NCI-H2171 (cell line): ENCODE measurements at places on chromosomes 4 and X.

- DNase-seq = no peak
These were observed 204.0 kb downstream of the CHIC1 start for GRCh38 chrX:73767017-73767416.

- DNase-seq = no peak
These were observed 60.6 kb upstream of the PAGE5 start for GRCh38 chrX:55159551-55159950.

DNA sequence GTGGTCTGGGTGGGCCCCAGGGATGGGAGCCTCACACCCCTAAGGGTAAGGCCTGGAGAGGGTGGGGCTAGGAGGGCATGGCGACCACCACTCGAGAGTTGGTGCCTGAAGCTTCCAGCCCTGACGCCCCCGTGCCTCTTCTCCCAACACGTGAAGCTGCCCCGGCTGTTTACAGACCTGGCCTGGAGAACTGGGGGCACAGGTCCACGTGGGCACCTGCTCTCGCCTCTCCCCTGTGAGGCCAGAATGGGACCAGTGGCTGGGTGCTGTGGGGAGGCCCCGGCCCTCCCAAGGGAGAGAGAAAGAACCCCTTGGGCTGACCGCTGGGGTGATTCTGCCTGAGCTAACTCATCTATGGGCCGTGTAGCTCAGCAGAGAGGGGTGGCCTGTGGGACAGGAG, 15.5 kb downstream of the NAT8L start:
- no peak for DNase-seq

- no peak for DNase-seq
These were observed 8.4 kb upstream of the CBR4 start for GRCh38 chr4:169018406-169018805.

DNA sequence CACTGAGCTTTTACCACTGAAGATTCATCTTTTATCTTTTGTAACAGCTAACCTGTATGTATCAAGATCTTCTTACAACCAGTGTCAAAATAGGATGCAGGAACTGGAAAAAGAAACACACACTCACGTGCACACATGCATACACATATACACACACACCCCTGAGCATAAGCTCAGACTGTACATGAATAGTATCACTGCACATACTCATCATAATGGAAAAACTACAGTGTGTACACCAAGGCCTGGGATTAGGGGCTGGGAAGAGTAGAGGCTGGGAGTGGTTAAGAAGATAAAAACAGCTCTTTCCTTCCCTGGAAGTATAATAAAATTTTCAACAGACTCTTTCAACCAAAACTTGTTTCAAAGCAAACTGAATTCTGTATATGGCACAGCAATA, 73.4 kb downstream of the RELL1 start:
- DNase-seq = no peak

DNA sequence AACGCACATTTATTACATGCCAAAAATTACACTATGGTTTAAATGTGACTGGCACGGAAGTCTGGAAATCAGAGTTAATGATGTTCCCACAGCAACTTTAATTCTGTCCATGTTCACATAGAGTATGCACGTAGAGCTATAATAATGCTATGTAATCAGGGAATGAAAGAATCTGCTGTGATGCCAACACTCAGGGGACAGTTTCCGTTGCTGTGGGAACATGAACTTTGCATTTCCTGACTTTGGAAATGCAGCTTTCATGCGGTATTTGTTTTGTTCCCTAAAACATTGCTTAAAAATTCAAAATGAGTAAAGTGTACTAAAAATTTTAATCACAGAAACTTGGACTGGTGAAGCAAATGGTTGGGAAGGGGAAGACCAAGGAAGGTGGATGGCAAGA, 65.7 kb downstream of the MAGEA1 start:
- no peak for DNase-seq

- DNase-seq = no peak
These were observed 410 bp downstream of the GNL3L start for GRCh38 chrX:54530357-54530900.

DNA sequence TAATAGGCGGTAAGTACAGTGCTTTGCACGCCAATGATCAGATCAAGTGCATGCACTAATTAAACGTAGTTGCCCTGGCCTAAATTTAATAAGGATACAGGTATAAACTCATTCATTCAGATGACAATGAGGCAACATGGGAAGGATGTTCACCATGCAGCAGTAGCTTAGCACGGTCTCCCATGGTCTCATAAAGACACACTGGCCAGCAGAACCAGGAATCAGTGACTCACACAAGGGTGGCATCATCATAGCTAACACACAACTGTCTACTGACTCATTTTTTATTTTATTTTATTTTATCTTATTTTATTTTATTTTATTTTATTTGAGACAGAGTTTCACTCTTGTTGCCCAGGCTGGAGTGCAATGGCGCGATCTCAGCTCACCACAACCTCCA, 42.7 kb downstream of the TMEM156 start:
- DNase-seq = no peak

DNA sequence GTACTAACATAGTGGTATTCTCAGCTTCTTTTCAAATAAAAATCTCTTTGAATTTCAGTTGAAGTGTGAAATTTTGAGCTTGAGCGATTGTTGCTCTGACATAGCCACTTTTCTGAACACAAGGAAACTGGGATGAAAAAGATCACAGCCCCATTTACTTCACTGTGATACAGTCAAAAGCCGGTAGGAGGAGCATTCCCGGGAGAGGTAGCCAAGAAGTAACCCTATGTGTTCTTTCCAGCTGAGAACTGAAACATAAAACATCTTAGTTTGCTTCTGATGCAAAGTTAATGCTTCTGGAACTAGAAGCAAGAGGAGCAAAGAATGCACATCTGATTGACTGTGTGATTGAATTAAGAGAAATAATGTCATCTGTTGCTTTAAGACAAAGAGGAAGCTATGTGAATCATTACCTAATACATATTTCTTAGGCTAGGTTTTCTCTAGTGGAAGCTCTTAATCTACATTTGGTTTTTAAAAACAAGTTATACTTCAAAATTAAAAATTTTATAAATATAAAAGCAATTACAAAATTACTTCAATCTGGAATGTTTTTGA, 88.3 kb upstream of the UNC5C start:
- DNase-seq = peak; percentile 0

- DNase-seq = no peak
These were observed 13.6 kb upstream of the MAGED4B start for GRCh38 chrX:52082578-52082977.

DNA sequence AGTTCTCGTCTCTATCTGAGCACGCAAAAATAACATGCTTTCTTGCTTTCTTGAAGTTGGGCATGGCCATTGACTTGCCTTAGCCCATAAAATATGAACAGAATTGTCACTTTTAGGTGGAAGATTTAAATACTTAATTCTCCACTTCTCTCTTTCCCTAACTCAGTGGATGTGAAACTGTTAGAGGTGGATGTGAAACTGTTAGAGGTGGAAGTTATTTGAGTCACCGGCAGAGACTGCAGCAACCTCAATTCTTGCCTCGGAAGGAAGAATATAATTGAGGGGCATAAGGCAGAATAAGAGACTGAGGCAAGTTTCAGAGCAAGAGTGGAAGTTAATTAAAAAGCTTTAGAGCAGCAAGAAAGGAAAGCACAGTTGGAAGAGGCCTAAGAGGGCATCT, 2.8 kb upstream of the PARM1 start:
- no peak for DNase-seq

GRCh38 chr4:140289486-140289885, 84.0 kb upstream of the SCOC start:
- no peak for DNase-seq

DNA sequence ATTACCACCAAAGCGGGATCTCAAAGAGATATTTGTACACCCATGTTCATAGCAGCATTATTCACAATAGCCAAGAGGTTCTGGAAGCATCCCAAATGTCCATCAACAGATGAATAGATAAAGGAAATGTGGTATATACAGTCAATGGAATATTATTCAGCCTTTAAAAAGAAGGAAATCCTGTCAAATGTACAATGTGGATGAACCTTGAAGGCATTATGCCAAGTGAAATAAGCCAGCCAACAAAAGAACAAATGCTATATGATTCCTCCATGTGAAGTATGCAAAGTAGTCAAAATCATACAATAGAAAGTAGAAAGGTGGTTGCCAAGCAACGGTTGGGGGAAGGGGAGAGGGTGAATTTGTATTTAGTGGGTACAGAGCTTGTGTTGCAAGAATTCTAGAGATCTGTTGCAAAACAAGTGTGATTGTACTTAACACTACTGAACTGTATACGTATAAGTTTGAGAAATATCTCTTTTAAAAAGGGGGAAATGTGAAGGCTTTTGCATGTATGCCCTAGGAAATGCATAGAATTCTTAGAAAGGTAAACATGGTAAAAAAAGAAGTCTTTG, 5.0 kb upstream of the ZRSR2 start:
- no peak for DNase-seq

DNA sequence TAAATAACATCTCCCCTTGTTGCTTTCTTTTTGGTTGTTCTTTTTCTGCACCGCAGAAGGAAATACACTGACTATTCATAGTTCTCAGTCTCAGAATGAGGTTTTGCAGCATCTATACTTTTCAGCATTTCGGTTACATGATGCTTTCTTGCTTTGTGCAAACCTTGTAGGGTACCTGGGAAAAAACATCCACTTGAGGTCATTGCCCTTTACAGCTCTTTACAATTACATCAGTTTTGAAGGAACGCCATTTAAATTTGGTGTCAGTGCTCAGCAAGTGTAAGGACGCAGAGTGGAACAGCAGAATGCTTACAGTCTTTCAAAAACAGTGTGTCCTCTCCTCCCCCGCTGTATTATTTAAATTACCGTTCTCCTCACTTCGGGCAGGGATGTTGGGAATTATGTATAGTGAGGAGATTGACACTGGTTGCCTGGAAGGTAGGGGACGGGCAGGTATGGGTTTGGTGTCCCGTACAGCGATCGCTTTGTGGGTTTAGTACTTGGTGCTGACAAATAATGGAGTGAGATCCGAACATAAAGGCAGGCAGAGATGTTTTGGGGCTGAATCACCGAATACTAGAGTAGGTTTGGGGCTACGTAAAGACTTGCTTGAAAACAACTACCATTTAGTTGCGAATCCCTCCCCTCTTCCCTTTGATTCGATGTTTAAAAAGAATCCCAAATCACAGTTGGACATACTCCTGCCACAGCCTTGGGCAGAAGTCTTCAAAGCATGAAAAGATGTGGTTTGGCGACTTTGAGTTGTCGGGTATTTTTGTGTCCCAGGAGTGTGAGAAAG, 2.0 kb upstream of the NKX3-2 start:
- no peak for DNase-seq

DNA sequence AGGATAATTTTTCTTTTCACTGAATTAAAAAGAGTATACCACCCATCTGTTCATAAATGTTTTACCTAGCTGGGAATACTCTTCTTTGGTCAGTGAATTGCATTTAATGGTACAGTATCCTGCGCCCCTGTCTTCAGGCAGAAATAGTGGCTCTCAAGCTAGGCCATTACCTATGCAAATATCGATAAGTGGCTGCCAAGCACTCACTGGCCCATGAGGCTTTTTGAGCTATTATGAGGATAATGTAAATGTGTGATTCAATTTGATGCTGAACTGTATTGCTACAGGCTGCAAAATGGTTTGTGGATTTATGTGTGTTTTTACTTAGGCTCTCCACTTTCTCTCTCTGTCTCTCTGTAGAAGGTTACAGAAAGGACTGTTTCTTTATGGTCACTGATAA, 30.1 kb upstream of the MTMR1 start:
- DNase-seq = no peak

- DNase-seq = no peak
These were observed 1.6 kb downstream of the EGF start for GRCh38 chr4:109914322-109914721.

DNA sequence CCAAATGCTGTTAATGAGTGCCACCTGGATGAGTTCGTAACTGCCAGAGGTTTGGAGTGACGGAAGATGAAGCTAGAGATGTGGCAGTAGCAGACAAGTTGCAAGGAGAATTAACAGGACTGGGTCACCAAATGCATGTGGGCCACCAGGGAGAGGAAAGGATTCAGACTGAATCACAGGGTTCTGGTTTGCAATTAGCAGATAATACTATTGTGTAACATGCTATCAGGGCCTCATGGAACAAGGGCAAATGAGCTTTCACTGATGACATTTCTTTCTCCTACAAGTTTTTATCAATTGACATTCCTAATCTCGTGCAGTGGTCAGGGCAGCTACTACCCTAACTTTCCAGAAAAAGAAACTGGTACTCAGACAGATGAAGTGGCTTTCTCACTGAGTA, 21.4 kb downstream of the GAB3 start:
- no peak for DNase-seq

GRCh38 chr4:133982533-133983224, 218.9 kb downstream of the PABPC4L start:
- no peak for DNase-seq

DNA sequence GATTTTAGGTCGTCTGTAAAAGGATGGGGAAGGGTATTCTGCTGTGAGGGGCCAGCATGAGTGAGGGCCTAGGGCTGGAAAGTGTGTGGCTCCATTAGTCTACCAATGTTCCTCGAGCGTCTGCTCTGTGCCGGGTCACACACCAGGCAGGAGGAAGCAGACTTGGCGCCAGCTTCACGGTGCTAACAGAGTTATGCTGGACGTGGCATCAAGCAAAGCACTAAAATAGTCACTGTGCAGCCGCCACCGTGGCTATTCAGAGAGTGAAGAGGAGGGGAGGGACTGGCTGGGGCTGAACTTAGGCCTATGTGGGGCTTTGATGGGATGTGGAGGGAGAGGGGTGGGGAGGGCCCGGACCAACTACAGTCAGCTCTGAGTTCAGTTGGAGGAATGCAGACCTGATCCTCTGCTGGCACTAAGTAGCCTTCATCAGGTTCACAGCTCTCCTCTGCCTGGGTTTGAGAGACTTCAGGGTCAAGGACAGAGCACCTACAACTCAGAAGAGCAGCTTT, 83.9 kb upstream of the MSX1 start:
- no peak for DNase-seq

- no peak for DNase-seq
These were observed 9.7 kb upstream of the RAB28 start for GRCh38 chr4:13493793-13494192.

GRCh38 chr4:61400439-61401038, 200.4 kb downstream of the ADGRL3 start:
- peak; percentile 9 for DNase-seq

GRCh38 chrX:30777575-30777974, 111.5 kb downstream of the TAB3 start:
- DNase-seq = no peak

DNA sequence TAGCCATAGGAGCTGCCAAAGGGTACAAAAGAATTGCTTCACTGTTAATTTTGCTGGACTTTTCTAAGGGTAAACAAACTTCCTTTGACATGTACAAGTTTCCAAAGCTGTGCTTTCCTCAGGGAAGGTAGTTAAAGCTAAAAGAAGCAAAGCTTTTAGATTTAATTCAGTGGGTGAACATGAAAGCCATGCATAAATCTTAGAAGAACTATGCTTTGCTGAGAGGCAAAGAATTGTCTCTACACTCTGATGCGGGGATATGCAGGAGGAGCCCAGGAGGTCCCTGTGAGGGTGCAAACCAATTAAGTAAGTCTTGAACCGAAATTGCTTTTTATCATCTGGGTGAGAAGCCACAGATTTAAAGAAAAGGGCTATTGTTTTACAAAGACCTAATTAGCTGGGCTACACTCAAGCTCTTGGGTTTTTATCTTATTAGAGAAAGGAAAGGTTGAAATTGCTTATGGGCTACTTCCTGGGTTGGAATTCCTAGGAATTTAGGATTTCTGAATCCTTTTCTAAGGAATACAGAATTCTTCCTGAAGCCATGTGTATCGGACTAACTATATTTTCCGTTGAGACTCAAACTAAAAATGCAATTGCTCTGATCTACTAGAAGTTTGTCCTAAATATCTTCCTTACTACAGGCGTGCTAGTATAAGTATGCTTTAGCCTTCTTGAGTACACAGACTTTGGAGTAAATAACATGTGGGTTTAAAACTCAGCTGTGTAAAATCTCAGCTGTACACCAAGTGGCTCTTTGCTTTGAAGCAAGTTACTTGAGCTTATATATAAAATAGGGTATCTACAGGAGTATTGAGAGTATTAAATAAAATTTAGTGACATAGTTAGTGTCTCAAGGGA, 188.4 kb upstream of the ANK2 start:
- no peak for DNase-seq
